ENCODE measurements at places on chromosomes 4 and X. TPM values are rescaled to one million over a fixed set of nuclear protein-coding genes. Genes with fewer than 3 reads are reported as not detected.

ZC4H2 gene
- 3.5 TPM for total RNA-seq

PRKG2 gene
- total RNA-seq, result 0.74 TPM

- H3K36me3 ChIP-seq, result no peaks in the 10 kb centered on the region
- H3K4me3 ChIP-seq, result no peak overlapping the region
- H3K4me1 ChIP-seq, result no peaks in the 10 kb centered on the region
- no peak for DNase-seq
Observed at GRCh38 chr4:26131711-26132110, 189.1 kb upstream of the RBPJ start.

PPA2 gene
- 83.7 TPM for total RNA-seq

DNA sequence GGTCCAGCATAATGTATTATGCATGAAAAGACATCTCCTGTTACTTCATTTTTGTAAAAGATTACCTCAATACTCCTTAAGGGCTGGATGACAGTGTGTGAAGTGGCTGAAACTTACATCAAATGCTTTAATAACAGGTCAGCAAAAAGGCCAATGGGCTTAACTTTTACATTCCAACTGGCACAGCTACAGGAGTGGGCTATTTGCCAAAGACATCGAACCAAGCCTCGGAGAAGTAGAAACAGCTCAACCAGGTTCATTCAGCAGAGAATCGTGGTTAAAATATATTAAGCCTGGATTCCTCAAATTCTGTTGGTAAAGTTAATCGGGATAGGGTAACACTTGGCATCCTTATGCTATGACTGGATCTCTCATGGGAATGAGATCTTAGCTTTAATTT is 639.7 kb downstream of the TRIML1 start:
- H3K27ac ChIP-seq, result no peak overlapping the region
- no peak for DNase-seq
- H3K27me3 ChIP-seq, result no peaks in the 10 kb centered on the region

ANXA3 gene
- 34.5 TPM for total RNA-seq

DNA sequence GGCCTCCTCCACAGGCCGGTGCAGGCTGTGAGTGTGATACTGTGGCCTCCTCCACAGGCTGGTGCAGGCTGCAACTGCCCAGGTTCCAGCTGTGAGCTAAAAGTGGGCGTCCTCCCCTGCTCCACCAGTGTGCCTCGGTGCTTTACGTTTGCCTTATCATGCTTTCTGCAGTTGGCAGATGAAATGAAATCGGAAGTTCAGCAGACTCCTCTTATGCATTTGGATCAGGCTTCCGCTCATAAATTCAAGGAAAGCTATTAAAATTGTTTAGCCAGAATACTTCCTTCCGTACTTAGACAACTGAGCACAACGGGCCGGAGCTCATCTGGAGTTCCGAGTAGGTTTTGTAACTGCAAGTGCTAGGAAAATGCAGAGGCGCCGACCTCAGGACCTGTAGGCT is 12.0 kb downstream of the CYP4V2 start:
- DNase-seq, result no peak
- no peaks in the 10 kb centered on the region for H3K27me3 ChIP-seq
- no peak overlapping the region for H3K27ac ChIP-seq
- H3K4me1 ChIP-seq, result peaks cover 28% of the 10 kb centered on the region
- H3K4me3 ChIP-seq, result no peak overlapping the region
